ENCODE measurements at places on chromosomes 1 and 21.

GRCh38 chr1:119268879-119269278, 99.7 kb upstream of the HAO2 start:
- no peak for DNase-seq

- DNase-seq: peak; percentile 25
Observed at GRCh38 chr1:198203434-198203833, 46.6 kb downstream of the NEK7 start.

GRCh38 chr1:19006837-19007271, 50.4 kb upstream of the IFFO2 start:
- no peak for DNase-seq

DNA sequence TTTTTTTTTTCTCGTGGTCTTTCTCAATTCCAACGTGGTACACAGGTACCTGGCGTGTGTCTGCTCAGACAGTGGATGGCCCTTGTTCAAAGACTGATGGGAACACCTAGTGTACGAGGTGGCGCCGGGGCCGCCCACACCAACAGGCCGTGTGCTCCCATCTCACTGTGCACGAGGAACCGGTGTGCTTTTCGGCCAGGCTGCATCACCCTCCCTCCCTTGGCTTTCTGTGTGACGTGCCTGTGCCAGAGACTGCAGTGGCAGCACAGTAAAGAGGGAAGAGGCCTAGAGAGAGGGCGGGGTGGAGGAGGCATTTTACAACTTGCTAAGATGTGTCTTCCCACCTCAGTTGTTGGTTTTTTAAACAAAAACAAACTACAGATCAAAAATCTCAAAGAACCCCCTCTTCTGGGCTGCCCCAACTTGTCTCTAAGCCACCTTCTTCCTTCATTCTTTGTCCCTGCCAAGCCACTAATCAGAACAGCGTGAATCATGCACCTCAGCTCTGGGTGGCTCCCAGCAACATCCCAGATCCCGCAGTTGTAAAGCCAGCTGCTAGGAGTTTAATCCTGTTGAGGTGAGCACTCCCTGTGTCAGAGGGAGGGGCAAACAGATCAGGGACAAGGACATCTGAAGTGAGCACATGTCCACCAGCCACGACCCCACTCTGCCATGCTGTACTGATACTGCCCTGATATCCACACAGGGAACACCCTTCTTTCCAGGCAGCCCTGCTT, 20.7 kb downstream of the IRF2BP2 start:
- no peak for DNase-seq

DNA sequence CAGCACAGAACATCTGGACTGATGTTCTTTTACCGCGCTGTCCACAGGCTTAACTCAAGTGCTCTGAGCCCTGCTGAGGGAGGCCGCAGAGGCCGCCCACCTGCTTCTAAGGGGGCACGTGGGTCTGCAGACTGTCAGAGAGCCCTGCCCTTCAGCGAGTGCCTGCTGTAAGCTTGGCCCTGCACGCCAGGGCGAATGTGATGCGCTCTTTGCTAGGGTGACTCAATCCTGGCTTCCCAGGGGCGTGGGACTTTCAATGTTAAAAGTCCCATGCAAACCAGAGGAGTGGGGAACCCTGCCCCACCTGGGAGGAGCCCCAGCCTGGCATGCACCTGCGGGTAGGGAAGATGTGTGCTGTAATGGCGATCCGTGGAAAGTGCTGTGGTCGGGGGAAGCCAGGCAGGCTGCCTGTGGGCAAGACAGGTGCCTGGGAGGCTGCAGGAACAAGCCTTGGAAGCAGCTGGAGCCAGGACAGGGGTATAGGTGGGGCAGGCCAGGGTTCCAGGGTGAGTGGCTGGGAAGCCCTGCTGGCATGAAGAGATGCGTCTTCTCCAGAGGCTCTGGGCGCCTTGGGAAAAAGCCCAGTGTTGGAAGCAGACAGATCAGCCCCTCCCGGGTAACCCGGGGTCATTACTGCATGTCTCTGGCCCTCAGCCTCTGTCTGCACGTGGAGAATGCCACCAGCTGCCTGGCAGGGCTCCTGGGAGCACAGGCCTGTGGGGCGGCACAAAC, 594 bp upstream of the PANK4 start:
- peak; percentile 46 for DNase-seq

- DNase-seq: no peak
Observed at GRCh38 chr21:29434081-29434480, 135.4 kb downstream of the BACH1 start.

DNA sequence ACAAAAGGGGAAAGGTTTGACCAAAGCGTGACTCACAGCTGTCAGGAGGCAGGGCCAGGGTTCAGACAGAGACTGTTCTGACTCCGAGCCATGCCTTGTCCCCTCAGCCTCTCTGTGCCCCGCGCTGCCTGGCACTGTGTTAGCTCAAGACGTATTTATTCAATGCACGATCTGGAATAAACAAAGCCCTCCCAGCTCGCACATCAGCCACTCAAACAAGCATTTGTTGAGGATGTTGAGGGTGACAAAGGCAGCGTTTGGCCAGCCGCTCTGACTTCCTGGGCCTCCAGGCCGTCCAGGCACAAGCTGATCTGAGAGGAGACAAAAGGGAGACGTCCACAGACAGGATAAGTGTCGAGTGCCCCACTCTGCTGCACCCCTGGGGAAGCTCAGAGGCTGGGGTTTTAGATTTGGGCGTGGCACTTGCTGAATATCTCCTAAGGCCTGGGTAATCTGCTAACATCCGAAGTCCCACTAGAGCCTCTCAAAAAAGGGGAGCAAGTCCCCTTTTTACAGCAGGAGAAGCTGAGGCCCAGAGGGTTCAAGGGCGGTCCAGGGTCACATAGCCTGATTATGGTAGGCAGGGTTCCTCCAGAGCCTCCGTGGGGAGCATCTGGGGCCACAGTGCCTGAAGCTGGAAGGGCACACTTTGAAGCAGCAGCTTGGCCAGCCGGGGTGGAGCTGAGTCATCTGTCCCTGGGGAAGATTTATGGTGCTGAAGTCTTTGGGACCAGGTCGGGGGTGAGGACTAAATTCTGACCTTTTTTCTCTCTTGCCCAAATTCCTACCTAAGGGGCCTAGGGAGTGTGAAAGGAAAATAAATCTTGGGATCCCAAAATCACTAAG, 95.9 kb downstream of the SPSB1 start:
- peak; percentile 95 for DNase-seq

GRCh38 chr1:174726167-174726879, 273.4 kb upstream of the CACYBP start:
- peak; percentile 27 for DNase-seq

- no peak for DNase-seq
Observed at GRCh38 chr1:32291145-32291707, 657 bp upstream of the HDAC1 start.

GRCh38 chr21:45151445-45152160, 77.2 kb downstream of the ADARB1 start:
- DNase-seq: no peak

- DNase-seq: peak; percentile 79
Observed at GRCh38 chr1:40508375-40509341, at the start of gene EXO5. Gene EXO5 (plus strand): TSS chr1:40508767. CDS start chr1:40514545, 5,778 bp downstream.

DNA sequence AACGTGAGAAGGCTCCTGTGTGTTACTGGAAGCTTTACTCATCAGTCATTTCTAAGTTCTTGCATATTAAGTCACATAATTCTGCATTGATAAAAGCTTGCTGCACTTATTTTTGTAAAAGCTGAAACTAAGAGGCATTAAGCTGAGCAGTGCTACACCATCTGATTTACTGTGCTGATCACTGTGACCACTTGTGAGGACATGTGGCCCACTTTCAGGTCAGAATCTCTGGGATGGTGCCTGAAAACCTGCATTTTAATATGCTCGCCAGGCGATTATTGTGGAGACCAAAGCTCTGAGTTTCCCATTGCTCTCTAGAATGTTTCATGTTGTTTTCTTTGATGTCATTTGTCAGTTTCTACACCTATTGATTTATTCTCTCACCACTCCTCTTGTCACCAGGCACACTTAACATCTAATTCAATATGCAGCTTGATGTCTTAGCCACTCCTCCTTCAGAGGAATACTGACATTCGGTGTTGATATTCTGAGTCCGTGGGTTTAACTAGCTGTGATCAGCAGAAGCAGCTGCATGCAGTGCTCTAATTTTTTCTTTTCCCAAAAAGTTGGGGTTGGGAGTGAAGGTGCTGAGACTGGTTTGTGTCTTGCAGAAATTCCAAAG, 85.3 kb downstream of the RAVER2 start:
- no peak for DNase-seq

GRCh38 chr1:200774311-200774710, 35.6 kb downstream of the CAMSAP2 start:
- DNase-seq: no peak

DNA sequence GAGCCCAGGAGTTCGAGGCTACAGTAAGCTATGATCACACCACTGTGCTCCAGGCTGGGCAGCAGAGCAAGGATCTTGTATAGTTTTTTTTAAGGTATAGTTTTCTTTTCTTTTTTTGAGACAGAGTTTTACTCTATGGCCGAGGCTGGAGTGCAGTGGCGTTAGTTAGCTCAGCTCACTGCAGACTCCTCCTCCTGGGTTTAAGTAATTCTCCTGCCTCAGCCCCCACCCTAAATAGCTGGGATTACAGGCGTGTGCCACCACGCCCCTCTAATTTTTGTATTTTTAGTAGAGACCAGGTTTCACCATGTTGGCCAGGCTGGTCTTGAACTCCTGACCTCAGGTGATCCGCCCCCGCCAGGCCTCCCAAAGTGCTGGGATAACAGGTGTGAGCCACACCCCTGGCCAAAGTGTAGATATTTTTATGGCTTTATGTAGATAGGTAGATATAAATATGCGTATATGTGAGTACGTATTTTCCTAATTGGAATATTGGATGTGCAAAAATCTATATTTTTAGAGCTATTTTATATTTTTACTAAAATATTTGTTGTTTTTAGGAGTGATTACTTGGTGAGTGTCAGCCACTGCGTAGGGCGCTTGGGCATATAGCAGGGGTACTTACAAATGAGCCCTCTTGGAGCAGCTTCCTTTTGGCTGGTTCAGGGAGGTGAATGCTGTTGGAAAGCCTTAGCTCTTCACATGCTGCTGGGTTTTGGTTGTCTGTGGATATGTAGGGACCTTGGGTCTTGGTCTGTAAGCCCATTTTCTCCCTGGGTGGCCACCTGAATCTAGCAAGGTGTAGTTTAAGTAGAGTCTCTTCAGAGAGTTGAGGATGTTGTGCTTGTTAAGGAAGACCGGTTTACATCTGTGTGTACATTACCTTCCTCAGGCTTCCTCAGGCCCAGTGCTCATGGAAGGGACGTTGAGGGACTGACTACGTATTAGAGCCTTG, 9.5 kb downstream of the KDM4A start:
- no peak for DNase-seq

- no peak for DNase-seq
Observed at GRCh38 chr1:76065270-76065669, 9.3 kb upstream of the ST6GALNAC3 start.

DNA sequence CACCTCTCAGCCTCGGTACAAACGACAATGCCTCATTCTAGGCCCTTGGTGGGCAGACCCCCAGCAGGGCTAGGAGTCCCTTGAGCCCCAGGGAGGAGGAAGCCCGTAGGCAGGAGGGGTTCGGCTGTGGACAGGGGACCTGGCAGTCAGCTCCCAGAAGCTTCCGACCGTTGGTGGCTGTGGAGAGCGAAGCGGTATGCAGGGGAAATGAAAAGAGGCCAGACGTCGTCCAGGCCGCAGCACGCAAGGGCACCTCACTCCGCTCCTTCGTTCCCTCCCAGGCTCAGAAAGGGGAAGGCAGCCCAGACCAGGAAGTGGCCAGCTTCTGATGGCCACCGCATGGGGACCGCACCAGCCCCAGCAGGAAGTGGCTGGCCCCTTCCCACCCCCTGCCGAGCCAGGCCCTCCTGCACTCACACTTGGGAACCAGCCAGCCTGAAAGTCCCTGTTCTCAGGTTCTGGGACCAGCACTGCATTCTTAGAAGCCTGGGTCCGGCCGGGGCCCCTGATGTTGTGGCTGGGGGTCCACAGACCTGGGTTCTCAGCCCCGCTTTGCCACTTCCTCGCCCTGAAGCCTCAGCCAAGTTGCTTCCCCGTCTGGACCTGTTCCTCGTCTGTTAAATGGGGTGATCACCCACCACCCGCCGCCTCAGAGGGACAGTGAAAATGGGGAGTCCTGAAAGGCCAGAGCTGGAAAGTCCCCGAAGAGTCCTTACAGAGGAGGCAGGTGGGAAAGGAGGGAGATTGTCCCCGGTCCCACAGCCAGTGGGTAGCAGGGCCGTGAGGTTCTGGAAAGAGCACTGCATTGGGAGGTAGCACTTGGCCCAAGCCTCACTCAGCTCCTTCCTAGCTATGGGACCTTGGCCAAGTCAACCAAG, 104.0 kb upstream of the RUNX3 start:
- peak; percentile 37 for DNase-seq

- DNase-seq: no peak
Observed at GRCh38 chr1:100377590-100378361, 25.5 kb downstream of the CDC14A start.

GRCh38 chr1:35448344-35448801, 108.8 kb downstream of the KIAA0319L start:
- no peak for DNase-seq

DNA sequence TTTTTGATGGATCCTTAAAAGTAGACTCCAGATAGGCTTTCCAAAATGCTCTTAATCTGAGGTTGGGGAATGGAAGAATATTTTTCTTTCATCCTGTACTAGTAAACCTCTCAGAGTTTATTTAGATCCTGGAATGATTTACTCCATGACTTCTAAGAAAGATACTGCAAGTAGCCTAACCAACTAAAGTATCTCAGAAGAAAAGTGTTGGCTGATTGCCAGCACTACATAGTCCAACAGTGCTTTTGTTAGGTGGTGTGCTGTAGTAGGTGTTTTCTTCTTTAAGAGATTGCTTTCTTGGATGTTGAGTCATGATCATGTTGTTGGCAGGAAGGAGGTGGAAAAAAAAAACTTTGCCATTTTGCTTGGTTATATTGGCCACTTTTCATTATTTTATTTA, 119.8 kb downstream of the OSBPL9 start:
- no peak for DNase-seq

DNA sequence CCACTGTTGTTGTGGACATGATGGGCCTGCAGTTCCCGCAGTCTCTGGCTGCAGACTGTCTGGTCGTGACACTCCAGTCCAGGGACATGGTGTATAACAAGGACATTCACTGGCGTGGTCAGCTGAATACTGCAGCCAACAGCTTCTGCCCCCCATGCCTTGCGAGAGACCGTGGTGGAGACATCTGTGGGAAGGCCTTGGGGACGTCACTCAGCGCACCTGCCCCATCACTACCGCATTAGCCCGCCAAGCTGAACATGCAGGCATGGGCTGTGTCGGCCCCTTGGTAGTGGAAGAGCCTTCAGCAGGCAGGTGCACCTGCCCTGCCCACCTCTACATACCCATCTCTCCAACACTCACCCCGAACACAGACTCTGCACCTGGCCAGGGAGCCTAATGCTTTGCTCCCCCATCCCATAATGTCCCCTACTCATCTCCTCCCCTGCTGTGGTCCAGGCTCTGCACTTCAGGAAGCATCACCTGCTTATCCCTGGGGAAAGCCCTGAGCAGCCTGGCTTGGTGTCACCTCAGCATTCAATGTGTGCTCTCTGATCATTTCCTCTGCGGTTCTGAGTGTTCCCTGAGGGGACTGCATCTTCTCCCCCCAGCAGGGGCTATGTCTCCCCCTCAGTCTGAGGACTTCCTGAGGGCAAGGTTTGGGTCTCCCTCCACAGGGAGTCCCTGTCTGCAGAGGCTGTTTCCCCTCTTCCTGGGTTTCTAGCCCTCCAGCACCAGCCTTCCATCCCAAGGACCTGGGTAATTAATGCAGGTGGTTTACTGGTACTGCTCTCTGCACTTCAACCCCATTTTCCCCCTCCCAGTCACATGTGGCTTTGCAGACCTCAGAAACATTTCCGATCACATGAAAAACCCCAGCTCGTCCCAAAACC, 3.2 kb downstream of the PGLYRP4 start:
- no peak for DNase-seq
